ENCODE measurements at places on chromosomes 3 and 15.

- no peak for DNase-seq
Measured at GRCh38 chr3:44436181-44436580, 41.3 kb downstream of the ZNF445 start.

DNA sequence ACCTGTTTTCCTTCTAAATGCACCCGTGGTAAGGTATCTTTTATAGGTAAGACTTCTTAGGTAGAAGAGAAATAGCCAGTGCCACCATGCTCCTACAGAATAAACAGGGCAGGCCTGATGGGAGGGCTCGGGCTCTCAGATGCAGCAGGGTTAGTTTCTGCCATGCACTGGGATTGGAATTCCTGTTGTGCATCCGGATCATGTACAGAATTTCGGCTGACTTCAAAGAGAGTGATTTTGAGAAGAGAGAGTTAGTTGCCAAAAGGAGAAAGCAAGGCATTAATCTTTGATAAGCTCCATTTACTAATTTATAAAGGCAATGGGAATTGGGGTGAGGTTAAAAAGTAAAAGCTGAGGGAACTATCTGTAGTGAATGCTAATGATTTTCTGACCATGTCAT is 211.2 kb downstream of the WDR72 start:
- no peak for DNase-seq

DNA sequence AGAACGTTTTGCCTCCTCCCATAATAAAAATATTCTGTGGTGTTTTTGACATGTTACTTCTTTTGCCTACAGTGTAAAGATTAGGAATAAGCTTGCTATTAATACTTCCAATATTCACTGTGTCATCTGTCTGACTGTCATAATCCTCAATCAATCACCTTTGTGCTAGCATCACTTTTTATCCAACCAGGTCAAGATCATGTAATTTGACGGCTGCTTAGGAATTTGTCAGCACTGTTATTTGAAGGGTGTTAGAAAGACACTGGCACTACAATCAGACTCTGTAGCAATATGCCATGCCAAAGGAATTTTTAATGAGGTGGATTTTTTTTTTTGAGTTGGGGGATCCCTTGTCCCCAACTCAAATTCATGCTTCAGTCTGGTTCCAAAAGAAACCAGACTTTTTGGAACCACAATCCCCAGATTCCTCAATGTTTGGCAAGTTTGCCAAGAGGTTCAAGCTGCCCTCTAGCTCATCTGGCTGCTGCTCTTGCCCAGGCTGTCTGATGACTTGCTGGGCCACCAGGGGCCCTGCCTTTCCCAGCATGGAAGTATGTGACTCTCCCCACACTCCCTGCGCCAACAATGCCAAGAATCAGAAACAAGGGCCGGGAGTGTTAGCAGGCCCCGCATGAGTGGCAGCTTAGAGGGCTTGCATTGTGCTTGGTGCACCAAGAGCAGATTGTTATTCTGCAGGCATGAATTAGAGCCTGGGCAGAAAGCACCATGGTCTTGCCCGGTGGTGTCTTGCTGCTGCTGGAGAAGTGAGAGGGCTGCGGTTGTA is 58.6 kb upstream of the TSC22D2 start:
- no peak for DNase-seq

DNA sequence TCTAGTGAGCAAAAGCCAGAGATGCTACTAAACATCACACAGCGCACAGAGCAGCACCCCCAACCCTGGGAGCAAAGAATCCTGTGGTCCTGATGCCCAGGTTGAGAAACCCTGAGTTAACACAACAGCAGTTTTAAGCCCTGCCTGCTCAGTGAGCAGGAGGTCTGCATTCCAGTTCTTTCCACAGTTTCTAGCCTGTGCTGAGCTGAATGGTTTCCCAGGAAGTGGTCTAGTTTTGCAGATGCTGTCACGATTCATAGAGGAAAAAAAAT is 171.1 kb upstream of the PROK2 start:
- DNase-seq: no peak

Data from stomach (tissue), 19 donors.